DND-41 (cell line): ENCODE measurements at places on chromosomes 12 and 14.

DNA sequence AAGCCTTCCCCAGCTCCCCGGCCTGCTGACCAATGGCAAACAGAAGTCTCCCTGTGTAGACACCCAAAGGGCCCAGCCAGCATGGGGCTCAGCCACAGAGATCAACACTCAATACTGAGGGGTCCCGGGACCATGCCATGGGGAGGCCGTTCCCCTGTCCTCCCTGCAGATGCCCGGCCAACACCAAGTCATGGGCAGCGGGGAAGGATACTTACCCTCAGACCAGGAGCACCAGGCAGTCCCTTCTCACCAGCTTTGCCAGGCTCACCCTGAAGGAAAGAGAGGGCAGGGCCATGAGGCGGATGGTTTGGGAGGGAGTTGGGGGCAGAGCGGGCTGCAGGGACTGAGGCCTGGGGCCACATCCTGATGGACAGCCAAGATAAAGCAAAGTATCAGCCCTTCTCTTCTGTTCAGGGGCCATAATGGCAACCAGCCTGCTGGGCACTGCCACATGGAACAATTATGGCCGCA, 19.9 kb downstream of the COL2A1 start:
- H3K36me3 ChIP-seq = no peaks in the 10 kb centered on the region
- H3K27me3 ChIP-seq = peaks cover 2% of the 10 kb centered on the region
- H3K27ac ChIP-seq = no peak overlapping the region
- no peak overlapping the region for H3K4me3 ChIP-seq
- no peak for DNase-seq

GRCh38 chr12:54558311-54558710, 8.9 kb downstream of the PDE1B start:
- H3K4me1 ChIP-seq = no peaks in the 10 kb centered on the region
- H3K27me3 ChIP-seq = no peaks in the 10 kb centered on the region
- H3K4me3 ChIP-seq = no peak overlapping the region
- no peaks in the 10 kb centered on the region for H3K36me3 ChIP-seq
- H3K27ac ChIP-seq = no peak overlapping the region

- H3K36me3 ChIP-seq = peaks cover 22% of the 10 kb centered on the region; the same call in 1 of the 2 replicates
- peak; percentile 50 for DNase-seq
- no peaks in the 10 kb centered on the region for H3K4me1 ChIP-seq
- no peak overlapping the region for H3K4me3 ChIP-seq
Measured at GRCh38 chr12:4356041-4356327, 23.5 kb downstream of the FGF23 start.

DNA sequence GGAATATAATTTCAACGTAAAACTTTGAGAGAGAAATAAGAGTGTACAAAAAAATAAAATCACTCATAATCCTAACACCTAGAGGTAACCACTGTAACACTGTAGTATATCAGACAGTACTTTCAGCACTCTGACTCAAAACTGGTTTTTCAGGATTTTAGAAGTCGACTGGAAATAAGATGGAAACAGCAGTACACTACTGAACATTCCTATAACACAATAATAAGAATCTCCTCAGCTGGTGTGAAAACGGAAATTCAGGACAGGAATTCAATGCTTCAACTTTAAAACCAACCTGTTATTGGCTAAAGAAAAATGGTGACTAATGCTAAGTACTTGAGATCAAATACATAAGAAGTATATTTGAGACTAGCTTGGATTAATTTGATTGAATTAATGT, 12.3 kb upstream of the PITPNM2 start:
- H3K36me3 ChIP-seq = peaks cover 95% of the 10 kb centered on the region
- no peak for DNase-seq
- H3K27ac ChIP-seq = no peak overlapping the region
- no peaks in the 10 kb centered on the region for H3K27me3 ChIP-seq
- H3K4me3 ChIP-seq = no peak overlapping the region

DNA sequence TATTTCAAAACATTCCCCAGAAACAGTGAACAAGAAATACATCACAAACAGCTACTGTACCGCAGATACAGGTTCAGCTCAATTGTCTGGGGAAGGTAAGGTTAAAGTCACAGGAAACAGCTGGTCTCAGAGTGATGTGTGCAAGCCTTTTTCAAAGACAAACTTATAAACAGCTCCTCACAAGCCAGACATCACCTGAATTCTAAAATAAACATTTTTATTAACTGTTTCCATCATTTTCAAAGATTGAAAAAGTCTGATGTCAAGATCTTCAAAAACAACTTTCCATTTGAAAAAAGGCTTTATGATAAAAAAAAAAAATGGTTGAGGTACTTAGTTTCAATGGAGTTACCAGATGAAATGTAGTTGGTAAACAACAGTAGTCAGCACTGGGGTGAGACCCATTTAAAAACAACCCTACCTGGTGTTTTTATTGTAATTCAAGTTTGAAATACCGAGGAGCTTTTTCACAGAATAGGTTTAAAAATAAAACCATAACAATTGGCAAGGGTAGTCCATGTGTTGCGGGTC, 4.0 kb downstream of the BTG1 start:
- H3K27ac ChIP-seq = peak overlapping the region; percentile 92
- DNase-seq = peak; percentile 26
- H3K4me3 ChIP-seq = peak overlapping the region; percentile 66
- H3K4me1 ChIP-seq = peaks cover 73% of the 10 kb centered on the region
- H3K27me3 ChIP-seq = no peaks in the 10 kb centered on the region

GRCh38 chr12:67056329-67056728, 212.8 kb upstream of the CAND1 start:
- H3K27me3 ChIP-seq = peaks cover 3% of the 10 kb centered on the region
- H3K27ac ChIP-seq = no peak overlapping the region
